Eye (tissue), 1 donor: ENCODE measurements at places on chromosomes 6 and 20.

DNA sequence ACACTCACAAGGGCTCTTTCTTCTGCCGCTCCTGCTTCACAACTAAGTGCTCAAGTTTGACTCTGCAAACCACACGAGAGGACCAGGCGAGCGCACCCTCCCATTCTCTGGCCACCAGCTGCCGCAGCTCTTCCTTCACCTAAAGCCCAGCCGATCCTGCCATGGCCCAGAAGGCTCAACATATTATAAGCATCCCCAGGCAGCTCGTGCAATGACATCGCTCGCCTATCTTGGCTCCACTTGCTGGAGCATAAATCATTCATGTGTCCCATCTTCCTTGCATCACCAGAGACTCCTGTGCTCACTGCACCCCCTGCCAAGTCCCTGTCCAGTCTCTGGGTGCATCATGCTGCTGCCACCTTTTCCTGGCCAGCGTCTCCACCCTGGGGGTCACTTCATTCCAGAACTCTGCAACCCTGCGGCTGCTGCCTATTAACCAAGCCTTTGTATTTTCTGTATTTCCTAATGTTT lies 59.0 kb downstream of the PSMG4 start:
- peak; percentile 67 for DNase-seq

DNA sequence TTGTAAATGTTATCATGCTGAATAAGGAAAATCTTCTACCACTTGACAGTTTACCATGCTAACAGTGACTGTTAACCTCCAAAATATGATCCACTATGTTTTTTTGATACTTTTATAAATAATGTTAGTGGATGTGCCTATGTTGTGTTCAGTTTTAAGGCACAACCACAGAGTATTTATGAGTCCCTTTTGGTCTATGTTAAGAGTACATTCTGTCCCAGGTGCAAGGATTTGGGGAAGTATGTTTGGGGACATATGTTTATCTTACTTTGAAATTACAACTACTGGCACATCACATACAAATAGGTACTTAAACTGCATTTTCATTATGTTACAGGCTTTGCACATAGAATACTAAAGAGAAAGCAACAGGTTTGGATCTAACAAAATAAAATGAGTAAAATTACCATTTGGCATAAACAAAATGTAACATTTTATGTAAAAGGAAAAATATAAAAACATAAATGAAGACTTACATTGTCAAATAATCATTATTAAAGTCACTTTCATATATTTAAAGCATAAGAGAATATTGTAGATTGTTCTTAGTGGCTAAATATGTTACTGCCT lies 71.2 kb downstream of the SESN1 start:
- no peak for DNase-seq

DNA sequence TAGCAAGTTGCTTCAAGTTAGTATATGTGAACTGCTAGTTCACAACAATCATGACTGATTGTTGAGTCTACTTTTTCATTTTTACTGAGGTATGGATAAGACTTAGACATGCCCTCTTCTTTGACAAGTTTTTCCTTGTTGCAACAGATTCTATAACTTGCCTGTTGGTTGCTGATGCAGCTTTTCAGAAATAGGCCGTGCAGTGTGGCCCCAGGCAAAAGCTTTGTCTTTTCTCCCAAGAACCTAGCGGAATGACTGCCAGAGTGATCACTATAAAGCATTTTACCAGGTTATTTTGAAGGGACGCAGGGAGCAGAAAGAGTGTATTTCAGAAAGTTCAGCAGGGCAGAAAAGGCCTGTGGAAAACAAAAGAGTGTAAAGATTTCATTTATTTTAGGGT lies 16.0 kb downstream of the HECA start:
- DNase-seq: peak; percentile 65

DNA sequence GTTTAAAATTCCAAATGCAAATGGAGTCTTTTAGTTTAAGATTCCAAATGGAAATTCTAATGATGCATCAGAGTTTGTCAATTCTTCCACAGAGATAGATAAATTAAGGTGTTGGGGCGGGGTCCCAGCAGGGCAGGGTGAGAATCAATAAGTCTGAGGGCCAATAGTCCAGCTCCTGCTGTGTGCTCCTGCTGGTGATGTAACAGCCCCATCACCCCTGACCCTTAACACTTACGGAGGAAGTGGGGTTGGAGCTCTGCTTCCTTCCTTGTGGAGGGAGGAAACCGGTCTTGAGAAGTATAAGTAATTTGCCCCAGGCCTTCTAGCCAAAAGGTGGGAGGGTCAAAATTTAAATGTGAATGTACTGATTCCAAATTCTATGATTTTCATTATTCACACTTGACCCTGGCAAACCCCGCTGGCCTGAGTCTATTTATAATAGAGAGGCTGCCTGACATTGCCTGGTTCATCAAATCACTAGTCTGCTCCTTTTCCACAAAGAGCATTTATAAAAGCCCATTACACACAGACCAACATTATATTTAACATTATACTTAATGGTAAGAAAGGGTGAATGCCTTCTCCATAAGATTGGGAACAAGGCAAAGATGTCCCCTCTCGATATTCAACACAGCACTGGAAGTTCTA lies 17.2 kb downstream of the ZBTB2 start:
- no peak for DNase-seq

GRCh38 chr6:132813173-132813856 lies 1.1 kb upstream of the RPS12 start:
- peak; percentile 81 for DNase-seq

DNA sequence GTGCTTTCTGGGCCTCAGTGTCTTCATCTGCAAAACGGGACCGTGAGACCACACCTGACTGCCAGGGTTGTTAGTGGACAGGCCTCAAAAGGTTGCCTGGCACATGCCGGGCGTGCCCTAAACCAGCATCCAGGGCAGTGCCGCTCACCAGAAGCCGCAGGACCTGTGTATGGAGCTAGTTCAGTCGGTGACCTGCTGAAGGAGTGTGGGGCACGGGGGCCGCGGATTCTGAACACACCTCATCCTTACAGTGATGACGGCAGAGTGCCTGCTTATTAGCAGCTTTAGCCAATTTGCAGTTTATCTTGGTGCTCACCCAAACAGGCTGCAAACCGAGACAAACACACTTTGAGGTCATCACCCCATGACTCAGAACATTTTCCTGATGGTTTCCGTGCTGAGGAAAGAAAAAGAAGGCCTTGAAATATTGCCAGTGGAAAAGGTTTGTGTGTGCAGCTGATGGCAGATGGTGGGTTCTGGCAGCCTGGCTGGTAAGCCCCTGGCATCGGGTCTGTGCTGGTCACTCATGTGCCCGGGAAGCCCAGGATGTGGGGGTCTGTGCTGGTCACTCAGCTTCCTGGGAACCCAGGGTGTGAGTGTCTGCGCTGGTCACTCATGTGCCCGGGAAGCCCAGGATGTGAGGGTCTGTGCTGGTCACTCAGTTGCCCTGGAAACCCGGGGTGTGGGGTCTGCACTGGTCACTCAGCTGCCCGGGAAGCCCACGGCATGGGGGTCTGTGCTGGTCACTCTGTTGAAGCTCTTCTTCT lies 153.8 kb downstream of the ERMARD start:
- no peak for DNase-seq

- no peak for DNase-seq
Observed at GRCh38 chr6:16961577-16961976, 140.3 kb upstream of the STMND1 start.

DNA sequence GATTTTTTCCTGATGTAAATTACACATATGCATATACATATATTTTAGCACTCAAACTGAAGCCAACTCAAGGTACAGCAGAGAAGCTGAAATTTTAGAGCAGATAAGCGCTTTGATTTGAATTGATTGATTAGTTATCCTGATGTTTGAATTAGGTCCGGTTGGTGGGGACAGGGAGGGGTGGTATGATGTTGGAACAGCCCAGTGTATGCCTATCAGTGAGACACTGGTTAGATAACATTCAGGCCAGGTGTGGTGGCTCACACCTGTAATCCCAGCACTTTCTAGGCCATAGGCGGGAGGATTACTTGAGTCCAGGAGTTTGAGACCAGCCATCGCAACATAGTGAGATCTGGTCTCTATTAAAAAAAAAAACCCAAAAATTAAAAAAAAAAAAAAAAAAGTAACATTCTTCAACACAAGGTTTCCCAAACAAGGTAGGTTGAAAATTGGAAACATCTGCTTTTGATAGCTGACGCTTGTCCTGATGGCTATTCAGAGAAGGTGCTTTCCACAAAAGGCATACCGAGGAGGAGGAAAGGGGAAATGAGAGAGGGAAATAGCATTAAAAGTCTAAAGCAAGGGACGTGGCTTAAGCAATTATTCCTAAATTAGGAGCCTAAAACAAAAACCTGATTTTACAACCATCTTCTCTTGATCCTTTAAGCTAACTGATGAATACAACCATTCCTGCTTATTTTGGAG lies 288.4 kb upstream of the JARID2 start:
- no peak for DNase-seq

DNA sequence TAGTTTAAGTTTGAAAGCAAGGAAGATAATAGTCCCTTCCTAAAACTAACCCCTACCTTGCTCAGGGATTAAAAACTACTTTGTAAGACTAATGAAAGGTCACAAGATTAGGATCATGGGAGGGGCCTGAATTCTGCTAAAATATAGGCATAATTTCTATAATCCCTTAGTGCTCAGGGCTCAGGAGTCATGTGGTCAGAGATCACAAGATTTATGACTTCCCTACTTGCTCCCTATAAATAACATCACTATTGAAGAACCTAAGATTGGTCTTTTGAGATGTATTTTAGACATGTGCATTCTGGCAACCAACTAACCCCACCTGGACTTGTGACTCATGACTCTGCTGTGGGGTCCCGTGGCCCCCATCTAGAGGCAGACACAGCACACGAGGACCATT lies 81.1 kb downstream of the STMND1 start:
- no peak for DNase-seq

DNA sequence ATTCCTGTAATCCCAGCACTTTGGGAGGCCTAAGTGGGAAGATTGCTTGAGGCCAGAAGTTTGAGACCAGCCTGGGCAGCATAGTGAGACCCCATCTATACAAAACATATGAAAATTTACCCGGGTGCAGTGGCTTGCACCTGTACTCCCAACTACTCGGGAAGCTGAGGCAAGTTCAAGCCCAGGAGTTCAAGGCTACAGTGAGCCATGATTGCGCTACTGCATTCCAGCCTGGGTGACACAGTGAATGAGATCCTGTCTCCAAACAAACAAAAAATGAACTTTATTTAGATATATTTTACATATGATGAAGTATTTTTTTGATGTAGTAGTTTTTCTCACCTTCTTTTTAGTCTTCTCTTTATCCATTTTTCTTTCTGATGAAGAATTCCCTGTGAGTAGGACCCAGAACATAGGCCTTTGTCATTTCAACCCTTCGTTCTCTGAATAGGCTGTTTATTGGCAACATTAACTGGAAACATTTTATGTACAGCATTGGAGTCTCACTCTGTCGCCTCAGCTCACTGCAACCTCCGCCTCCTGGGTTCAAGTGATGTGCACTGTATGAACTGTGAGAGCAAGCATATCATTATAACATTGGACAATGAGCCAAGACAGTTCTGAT lies 10.9 kb downstream of the KIF3B start:
- no peak for DNase-seq

- peak; percentile 56 for DNase-seq
Observed at GRCh38 chr6:84979541-84979940, 215.1 kb upstream of the TBX18 start.

DNA sequence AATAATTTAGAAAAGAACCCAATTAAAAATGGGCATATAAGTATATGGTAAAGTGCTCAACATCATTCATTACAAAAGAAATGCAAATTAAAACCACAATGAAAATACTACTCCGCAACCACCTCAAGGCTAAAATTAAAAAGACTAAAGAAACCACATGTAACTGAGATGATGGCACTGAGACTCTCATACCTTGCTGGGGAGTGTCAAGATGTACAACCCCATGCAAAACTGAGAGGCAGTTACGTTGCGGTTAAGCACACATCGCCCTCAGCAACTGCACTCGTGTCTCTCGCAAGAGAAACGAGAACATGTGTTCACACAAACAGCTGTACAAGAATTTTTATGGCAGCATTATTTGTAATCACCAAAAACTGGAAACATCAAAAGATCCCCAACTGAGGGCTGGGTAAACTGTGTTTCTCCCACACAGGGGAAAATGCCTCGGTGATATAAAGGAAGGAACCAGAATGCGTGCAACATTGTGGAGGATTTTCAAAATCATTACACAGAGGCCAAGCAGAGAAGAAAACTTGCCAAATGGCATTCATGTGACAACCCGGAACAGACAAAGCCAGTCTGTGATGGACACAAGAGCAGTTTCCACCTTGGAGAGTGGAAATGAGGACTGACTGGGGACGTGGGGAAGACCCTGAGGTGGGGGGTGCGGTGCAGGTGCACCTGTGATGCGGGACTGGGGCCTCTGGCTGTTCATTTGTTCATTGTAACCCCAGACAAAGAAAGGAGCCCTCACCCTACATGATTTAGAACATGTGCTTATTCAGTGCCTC lies 144.9 kb downstream of the WDR27 start:
- no peak for DNase-seq

DNA sequence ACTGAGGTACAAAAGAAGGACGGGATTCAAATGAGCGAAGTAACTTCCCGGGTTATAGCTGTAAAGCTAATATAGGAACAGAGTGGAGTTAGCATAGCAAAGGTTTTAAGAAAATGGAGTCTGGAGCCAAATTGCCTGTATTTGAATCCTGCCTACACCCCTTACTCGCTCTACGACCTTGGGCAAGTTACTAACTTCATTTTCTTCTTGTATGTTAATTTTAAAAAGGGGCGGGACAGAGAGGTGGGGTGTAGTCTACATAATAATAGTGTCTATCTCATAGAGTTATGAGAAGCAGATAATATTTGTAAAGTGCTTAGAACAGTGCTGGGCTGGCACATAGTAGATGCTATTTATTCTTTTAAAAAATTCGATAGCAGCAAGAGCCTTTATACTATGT lies 705 bp downstream of the ZSCAN23 start:
- no peak for DNase-seq

- DNase-seq: no peak
Observed at GRCh38 chr6:116922853-116923548, 46.0 kb downstream of the RFX6 start.

GRCh38 chr6:88785478-88785877 lies 177.9 kb downstream of the RNGTT start:
- peak; percentile 44 for DNase-seq

GRCh38 chr6:112841553-112842329 lies 494.6 kb downstream of the RFPL4B start:
- DNase-seq: no peak

DNA sequence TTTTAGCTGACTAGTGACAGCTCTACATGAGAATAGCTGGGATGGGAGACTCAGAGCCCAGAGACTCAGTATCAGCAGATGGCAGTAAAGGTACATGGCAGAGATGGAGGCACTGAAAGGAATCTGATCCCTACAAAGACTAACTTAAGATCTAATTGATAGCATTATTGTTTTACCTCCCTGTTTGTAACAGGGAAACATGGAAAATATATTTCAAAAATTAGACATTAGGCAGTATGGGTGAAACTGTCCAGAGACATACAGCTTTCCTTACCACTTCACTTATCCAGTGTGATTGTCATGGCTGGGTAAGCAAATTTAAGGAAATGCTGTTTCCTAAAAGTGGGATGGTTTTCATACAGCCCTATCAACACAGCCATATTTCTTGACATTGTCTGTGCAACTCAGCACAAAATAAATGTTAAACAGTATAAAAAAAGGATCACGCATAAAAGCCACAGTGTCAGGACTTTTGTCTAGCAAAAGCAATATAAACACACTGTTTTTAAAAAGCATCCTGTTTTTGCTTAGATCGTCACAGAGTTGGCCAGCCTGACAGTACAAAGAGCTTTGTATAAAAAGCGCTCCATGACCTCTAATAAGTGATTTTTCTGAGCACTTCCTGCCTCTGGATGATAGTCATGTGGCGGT lies 376.9 kb downstream of the PHF3 start:
- peak; percentile 89 for DNase-seq
